ENCODE measurements at places on chromosomes 2 and 18.

DNA sequence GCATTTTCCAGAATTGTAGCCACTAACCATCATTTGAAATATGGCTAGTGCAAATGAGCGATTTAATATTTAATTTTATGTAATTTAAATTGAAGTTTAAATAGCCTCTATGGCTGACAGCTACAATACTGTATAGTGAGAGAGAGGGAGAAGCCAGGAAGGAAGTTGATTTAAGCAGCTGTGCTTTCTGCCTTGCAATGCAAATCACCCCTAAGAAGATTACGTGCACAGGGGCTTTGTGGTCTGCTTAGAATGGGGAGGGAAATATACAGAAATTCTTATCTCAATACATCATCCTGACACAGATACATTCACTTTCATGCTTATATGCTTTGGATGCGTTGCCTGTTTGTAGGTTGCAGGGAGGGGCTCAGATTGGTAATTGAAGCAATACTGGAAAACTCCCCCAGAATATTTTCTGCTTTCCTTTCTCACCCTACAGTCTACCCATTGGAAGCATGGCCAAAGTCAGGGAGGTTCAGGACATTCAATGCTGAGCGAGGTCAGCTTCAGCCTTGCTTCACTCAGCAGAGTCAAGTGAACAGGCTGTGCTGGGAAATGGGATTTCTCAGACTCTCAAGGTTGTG lies 674.0 kb downstream of the CNTNAP5 start:
- DNase-seq: no peak

- no peak for DNase-seq
Observed at GRCh38 chr18:46009125-46009840, 42.2 kb upstream of the EPG5 start.

DNA sequence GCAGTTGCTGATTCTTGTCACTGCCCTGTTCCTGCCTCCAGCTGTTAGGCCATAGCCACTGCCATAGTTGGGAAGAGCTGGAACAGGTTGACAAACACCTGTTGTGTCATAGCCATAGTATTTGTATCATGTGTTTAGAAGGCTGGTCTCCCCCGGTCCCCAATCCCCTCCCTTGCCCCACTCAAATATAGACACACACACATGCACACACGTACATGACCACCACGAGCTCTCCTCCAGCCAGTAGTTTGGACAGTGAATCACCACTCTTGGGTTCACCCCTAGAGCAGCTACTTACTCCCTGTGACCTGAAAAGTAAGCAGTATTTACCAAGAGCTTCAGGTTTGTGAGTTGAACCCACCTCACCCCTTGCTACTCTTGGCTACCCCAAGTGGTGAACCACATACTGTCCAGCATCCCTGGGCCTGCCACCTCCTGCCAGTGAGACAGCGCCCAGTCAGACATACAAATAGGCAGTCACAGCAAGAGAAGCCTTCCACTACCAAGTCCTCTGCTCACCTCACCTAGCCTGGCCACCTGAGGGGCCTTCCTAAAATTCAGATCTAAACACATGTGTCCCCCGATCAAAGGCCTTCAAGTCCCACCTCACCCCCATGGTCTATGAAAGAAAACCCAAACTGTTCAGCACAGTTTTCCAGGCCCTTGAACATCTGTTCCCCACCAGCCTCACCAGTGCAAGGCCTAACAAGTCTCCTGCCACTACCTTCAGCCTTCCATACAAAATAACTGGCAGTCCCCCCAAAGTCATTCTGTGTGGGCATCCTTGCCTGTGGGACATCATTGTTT lies 7.1 kb downstream of the PCBP1 start:
- peak; percentile 28 for DNase-seq

DNA sequence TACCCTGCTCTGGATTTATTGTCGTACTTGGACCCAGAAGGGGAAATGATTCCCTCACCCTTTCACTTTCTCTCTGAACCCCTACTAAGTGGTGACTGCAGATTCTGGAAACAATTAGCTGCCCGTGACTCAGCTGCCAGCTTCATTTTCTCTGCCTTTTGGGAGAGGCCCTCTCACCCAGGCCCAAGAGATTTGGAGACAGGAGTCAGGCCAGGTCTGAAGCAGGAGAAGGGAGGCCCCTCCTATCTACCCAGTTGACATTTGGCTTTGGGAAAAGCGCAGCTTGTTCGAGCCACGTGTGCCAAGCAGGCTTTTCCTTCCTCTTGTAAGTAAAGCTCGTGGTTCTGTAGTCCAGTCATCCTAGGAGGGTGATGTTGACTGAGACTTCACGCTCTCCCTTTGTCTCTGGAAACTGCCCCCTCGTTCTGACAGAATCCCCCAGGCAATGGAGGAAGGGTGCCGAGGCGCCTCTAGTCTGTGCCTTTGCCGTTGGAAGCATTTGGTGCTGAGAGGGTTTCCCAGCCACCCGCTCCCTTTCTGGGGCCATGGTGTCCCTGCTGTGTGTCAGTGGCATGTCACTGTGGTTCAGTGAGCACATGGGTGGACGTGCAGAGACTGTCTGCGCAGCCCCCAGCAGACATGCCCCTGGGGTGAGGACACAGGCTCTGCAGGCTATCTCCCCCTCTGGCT lies 8.6 kb downstream of the OXER1 start:
- DNase-seq: no peak

DNA sequence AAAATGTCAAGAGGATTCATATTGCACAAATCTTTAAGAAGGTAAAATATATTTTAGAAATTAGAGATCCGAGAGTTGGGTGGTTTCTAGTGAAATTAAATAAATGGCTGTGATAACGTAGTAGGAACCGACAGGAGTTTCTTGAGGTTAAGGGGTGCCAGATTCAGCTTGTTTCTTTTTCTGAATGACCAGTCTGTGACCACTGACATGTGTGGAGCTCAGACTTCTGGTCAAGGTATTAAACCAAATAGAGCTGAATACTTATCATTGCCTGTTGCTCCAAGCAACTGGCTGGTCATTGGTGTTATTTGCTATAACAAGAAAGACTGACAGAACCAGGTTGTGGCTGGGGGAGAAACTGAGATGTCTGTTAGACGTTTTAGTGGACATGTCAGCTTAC lies 408.2 kb upstream of the HS6ST1 start:
- no peak for DNase-seq

DNA sequence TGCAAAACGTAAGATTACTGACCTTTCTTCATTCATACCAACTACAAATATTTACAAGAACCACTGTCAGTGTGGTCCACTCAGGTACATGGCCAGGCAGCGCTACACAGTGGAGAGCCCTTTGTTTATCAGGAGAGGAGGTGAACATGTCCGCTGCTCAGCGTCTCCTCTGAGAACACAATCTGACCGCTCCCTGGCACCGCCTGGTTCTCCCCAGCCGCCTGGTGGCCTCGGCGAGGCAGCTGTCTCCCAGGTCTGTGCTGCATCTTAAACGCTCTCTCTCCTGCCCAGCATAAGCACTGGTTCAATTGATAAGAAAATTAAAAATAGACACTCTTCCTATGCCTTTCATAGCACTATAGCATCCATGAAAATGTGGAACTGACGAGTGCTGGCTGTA lies 146.8 kb upstream of the PXDN start:
- DNase-seq: no peak

DNA sequence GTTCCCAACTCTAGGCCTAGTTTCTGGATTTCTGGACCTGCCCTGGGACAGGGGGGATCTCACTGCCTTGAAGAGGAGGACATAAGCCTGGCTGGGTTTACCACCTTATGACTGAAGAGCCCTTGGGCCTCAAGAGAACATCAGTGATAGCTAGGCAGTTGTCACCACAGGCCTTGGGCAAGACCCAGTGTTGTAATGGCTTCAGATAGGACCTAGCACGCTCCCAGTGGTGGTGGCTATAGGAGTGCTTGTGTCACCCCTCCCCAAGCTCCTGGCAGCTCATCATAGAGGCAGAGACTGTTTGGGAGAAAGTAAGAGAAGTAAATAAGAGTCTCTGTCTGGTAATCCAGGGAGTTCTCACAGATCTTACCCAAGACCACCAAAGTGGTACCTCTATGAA lies 19.4 kb upstream of the EVA1A start:
- no peak for DNase-seq

DNA sequence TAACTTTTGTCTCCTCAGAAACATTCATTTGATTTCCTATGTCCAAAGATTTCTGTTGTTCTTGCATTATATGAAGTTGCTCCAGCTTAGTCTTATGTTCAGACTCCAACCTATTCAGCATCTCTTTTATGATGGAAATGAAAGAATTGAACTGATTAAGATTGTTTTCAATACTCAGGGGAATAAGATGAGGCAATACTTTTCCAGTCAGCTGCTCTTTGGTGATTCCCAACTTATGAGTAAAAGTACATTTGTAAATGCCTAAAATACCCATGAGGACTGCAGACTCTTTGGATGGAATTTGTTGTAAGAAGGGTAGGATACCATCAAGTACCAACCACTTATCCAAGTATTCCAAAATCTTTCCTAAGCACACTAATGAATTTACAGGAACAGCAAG lies 39.8 kb downstream of the TRAK2 start:
- DNase-seq: no peak

DNA sequence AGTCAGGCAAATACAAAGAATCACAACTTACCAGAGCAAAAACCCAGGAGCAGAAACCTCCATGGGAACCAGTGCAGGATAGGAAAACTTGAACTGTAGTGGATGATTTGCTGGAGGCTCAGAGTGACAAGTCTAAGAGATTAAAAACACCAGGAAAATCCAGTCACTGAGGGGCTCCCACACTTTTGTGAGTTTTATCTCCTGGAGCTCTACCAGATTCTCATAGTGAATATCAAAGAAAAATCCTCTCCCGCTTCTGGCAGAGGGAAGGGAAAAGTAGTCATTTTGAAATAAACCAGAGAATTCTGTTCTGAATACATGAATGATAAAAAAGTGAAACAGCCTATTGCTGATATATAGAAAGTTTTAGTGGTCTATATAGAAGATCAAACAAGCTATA lies 23.1 kb downstream of the NABP1 start:
- no peak for DNase-seq

DNA sequence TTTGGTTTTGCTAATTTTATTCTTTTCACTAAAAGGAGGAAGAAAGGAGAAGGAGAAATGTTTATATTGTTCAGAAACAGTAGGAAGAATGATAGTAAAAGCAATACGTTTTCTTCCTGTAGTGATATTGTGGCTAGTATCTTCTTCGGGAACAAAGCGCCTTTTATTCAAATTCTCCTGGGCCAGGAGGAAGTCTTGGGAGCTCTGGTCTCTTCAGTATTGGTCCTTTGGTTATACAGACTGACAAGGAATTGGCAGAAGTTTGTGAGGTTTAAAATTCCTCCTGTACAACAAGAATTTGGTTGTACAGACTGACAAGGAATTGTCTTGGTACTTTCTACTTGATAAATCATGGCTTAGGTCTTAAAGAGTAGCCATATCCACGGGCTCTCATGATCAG lies 9.9 kb downstream of the GIGYF2 start:
- DNase-seq: no peak

DNA sequence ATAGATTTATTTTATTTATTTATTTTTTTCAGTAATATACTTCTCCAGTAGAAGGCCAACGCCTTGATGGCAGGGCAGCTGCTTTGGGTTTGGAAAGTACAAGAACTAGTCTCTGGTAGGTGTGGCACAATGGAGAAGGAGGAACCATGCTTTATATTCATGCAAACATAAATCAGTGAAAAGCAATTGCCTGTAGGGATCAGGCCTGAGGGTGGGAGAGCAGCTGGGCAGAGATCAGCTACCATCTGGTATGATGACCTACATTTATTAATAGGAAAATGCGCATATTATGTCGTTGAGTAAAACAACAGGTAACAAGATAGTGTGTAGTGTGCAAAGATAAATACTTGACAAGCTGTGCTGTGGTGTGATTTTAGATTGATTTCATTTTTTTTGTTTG lies 120.4 kb upstream of the TLK1 start:
- no peak for DNase-seq

DNA sequence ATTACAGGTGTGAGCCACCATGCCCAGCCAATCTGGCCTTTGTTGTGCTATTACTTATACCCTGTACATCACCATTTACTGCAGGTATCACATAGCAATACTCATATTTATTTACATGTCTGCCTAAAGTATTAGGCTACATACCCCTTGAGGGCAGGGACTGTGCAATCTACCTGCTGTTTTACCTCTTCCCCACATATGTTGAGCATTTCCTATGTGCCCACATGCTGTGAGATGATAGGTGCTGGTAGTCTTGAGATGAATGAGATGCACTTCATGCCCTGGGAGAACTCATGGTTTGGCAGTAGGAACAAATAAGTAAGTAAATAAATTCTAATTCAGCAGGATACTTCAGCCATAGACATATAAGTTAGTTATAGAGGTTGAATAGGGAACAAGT lies 59.2 kb downstream of the TTC39C start:
- no peak for DNase-seq

DNA sequence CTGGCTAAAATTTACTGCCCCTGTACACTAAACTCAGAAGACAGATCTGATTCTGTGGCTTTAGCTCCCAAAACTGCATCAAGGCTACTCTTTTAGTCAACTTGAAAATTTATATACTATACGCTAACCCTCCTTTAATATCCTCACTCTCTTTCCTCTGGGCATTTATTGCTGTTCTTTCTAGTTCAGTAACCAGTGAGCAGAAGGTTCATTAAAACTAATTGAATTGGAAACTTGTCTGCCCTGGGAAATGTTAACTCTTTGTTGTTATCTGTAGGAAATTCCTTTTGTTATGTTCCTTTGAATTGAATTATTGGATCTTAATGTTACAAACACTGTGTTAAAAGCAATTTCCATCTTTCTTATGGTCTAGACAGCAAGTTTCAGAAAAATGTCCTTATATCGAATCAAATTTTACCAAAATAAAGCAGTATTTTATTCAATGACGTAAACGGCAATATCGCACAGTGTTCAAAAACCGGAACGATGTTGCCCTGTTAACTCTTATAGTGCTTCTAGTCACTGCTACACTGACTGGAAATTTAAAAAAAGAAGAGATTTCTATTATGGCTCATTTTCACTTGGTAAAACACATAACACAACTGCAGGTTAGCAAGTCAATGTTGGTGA lies 168.3 kb downstream of the NR4A2 start:
- no peak for DNase-seq

- no peak for DNase-seq
Observed at GRCh38 chr2:178344121-178344520, 106.9 kb downstream of the PRKRA start.

DNA sequence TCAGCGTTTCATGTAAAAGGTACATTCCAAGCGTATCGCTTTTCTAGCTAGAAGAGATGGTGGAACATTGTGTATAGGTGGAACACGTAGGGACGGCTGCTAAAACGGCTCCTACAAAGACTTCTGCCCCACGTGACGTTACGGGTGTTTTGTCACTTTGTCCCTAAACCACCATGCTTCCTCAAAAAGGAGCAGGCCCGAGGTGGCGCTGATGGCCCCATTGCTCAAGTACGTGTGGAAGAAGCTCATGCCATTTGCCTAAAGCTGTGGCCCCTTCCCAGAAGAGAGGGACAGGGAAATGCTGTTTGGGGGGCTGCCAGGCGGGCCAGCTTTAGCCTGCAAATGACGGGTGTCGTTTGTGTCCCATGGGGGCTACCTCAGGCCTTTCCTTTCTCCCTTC lies 72.7 kb downstream of the TMEM247 start:
- no peak for DNase-seq

GRCh38 chr2:29705616-29706015 lies 215.8 kb downstream of the ALK start:
- no peak for DNase-seq

GRCh38 chr2:95054016-95054415 lies 28.5 kb downstream of the MAL start:
- no peak for DNase-seq

GRCh38 chr2:174599310-174599921 lies 1.8 kb upstream of the WIPF1 start:
- DNase-seq: no peak

- no peak for DNase-seq
Observed at GRCh38 chr2:37851828-37852584, 73.1 kb upstream of the RMDN2 start.

Data from activated T-cell treated with anti-CD3 and anti-CD28 coated beads, Interleukin-2, amount 50 U/mL, for 1 hour (primary cell).